ENCODE measurements at places on chromosomes 2 and 18. TPM values are rescaled to one million over a fixed set of nuclear protein-coding genes. Genes with fewer than 3 reads are reported as not detected.
A peak's percentile ranks its signal among the peaks of the same experiment; 100 is the strongest.

- DNase-seq, result no peak
These were observed 216.8 kb downstream of the VAPA start for GRCh38 chr18:10130606-10131005.

DNA sequence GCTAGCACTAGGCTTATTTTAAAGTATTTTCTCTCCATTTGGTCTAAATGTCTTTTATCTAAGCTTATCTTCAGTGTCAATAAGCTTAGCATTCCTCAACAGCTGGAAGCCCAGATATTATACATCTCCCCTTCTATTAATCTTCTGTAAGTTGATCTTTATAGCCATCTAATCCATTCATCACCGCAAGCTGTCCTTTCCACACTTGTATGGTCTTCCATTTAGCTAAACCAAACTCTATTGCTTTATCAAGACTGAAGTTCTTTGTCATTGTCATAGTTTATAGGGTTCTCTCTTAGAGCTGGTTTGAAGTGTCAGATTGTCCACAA, 101.3 kb upstream of the GPR45 start:
- DNase-seq, result no peak

DNA sequence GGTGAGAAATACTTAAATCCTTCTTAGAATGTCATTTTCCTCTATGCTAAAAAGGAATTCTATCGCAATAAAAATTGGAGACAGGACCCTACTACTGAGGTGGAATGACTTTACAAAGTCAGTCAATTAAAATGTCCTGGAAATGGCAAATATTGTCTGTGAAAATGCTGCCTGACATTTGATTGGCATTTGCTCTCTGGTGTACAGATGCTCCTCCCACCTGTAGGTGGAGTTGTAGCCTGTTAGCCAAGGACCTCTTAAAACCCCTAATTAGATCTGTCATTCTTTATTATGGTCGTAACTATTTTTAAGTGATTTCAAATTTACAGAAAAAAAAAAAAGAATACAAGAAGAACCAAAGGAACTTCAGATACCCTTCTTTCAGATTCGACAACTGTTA, 393.1 kb upstream of the KLHL29 start:
- DNase-seq, result no peak

- no peak for DNase-seq
These were observed 73.9 kb downstream of the LRRFIP1 start for GRCh38 chr2:237701033-237701858.

GRCh38 chr2:132038179-132038882, 123.4 kb downstream of the ANKRD30BL start:
- no peak for DNase-seq

- no peak for DNase-seq
These were observed 533.6 kb downstream of the RNF144A start for GRCh38 chr2:7450833-7451190.

DNA sequence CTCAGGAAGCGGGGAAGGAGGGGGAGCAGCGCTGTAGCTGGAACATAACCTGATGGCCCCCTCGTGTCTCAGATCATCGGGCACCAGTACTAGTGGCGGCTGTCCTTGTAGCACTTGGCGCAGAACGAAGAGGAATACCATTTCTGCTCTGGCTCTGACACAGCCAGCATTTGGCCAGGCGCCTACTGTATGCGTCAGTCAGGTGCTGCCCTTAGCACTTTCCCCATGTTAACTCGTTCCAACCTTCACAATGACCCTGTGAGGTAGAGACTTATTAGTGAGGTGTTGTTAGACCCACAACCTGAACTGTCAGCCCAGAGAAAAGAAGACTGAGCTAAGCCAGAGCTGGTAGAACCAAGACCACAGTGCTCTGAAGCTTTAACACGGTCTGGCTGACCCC, 47.7 kb upstream of the EML6 start:
- no peak for DNase-seq

DNA sequence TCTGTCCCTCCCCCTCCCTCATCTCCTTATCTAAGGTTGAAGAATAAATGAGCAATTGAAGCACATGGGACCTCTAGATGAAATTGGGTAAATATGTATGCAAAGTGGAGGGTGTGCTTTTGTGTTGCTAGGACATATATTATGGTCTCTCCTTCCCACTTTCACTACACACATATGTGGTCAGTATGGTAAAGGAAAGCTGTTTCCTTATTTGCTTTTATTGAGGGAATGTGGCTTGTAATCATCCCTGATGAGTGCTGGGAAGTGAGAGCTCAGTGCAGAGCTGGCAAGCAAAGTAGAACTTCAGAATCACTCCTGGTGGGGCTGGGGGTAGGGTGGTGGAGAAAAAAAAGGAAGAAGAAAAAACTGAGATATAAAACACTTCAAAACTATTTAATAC, 189.9 kb upstream of the ATP5MC3 start:
- no peak for DNase-seq

DNA sequence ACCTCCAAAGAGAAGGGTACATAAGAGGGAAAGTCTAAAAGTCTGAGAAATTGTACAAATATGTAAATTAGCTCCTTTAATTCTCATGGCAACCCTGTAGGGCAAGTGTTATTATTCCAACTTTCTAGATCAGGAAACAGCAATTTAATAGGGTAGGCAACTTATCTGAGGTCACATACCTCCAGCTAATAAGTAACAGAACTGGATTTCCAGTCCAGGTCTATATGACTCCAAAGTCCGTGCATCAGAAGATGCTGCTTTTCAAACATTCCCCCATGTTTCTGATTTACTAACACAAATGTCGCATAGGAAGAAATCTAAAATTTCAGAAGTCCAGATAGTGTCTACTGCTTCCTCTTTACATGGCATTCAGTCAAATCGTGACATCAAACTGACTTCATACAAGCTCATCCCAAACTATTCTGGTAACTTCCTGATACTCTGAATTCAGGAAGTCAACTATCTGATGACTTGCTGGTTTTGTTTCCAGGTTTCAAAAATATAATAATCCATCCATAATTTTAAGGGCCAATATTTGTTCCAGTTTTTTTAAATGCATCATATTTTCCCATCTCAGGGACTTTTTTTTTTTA, 419.3 kb upstream of the ACVR2A start:
- DNase-seq, result no peak

GRCh38 chr18:74597034-74597661, 522 bp upstream of the ZNF407 start:
- peak; percentile 26 for DNase-seq

The CTAGE1 gene
- total RNA-seq, result not detected

The COX5B gene
- total RNA-seq, result 161 TPM

The MOCOS gene
- total RNA-seq, result 2.0 TPM

The ERICH2 gene
- total RNA-seq, result 1.1 TPM

The NFE2L2 gene
- total RNA-seq, result 58.7 TPM

The RFTN2 gene
- 5.4 TPM for total RNA-seq
